ENCODE measurements at places on chromosomes 6 and 20. TPM values are rescaled to one million over a fixed set of nuclear protein-coding genes. Genes with fewer than 3 reads are reported as not detected.

ZSCAN31 gene
- total RNA-seq: 31.2 TPM

MATN4 gene
- not detected for total RNA-seq

RMND1 gene
- total RNA-seq: 36.4 TPM

PSMB8 gene
- total RNA-seq: 36.2 TPM

TSPYL1 gene
- 83.4 TPM for total RNA-seq

All from fibroblast of the aortic adventitia (primary cell).